Hindlimb muscle (tissue), 1 donor: ENCODE measurements at places on chromosomes 4 and X. TPM values are rescaled to one million over a fixed set of nuclear protein-coding genes. Genes with fewer than 3 reads are reported as not detected.

GLRA3 gene
- not detected for polyA plus RNA-seq

PPP1R2C gene
- polyA plus RNA-seq: not detected

- no peak for DNase-seq
Measured at GRCh38 chrX:43474321-43474720, 181.8 kb upstream of the MAOA start.

- DNase-seq: no peak
Measured at GRCh38 chr4:132238697-132239096, 910.4 kb upstream of the PCDH10 start.
